ENCODE measurements at places on chromosomes 12 and 14. TPM values are rescaled to one million over a fixed set of nuclear protein-coding genes. Genes with fewer than 3 reads are reported as not detected.

- H3K36me3 ChIP-seq: no peaks in the 10 kb centered on the region
- H3K4me1 ChIP-seq: no peaks in the 10 kb centered on the region
- no peak overlapping the region for H3K27ac ChIP-seq
- DNase-seq: no peak
- no peak overlapping the region for H3K4me3 ChIP-seq
Observed at GRCh38 chr12:118842866-118843265, 138.5 kb upstream of the SRRM4 start.

The PARP2 gene
- 38.3 TPM for total RNA-seq

DNA sequence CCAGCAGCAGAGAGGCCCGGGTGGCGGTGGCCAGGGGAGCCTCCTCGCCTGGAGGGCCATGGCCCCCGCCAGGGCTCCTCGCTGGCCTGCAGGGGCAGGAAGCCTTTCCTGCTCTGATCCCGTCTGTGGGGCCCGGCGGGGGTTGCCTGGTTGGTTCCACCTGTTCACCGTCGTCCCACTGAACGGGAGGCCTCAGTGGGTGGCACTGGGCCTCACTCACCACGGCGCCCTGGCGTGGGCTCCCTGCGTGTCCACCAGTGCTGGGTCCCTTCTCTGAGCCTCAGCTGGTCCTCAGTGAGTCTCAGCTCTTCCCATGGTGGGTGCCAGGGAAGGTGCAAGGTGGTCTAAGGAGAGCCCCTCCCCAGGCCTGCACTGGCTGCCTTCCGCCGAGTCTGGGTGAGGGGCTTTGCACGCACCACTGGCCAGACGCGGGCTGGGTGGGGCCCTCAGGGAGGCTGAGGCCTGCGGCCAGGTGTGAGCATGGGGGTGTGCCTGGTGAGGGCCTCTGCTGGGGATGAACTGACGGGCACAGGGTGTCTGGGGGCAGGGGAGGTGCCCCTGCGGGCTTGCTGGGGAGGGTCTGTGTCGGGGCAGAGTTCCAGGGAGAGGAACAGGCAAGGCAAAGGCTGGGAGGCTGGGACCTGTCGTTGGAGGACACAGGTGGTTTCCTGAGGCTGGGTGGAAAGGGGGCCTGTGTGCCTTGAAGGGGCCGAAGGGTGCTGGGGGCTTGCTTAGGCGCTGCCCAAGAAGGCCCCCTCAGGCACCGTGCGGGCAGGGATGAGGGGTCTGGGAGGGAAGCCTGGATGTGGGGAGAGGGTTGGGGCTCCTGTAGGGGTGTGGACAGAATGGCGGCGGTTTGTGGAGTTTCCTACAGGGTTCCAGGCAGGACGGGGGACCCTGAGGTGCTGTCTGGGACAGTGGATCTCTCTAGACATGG lies 339.8 kb downstream of the TMEM121 start:
- H3K4me1 ChIP-seq: no peaks in the 10 kb centered on the region
- DNase-seq: no peak
- no peaks in the 10 kb centered on the region for H3K27me3 ChIP-seq

DNA sequence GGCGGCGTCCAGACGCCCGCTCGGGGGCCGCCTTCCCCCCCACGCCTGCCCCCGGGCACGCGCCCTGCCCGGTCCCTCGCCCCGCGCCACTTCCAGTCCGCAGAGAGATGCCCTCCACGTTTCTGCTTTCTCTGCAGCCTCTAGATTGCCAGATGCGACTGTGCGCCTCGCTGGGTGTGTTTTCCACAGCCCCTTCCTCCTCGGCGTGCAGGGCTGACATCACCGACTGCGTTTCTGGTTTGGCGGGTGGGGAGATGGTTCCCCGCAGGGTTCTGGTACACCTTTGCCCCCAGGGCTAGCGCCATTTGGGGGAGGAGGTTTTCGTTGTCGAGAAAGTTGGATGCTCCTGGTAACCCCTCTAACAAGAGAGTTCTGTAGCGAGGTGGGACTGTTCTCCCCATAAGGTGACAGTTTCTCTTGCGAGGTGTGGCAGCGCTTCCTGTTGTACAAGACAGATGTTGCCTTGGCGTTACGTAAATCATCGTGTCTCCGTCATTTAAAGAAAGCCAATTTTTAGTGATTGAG lies 1.5 kb downstream of the CALM1 start:
- peak overlapping the region; percentile 95 for H3K4me3 ChIP-seq
- H3K27me3 ChIP-seq: no peaks in the 10 kb centered on the region
- peaks cover 37% of the 10 kb centered on the region for H3K36me3 ChIP-seq
- no peak overlapping the region for H3K27ac ChIP-seq
- DNase-seq: peak; percentile 35
- H3K4me1 ChIP-seq: peaks cover 23% of the 10 kb centered on the region

- no peak overlapping the region for H3K4me3 ChIP-seq
- H3K27ac ChIP-seq: no peak overlapping the region
- H3K4me1 ChIP-seq: peaks cover 19% of the 10 kb centered on the region
- H3K27me3 ChIP-seq: no peaks in the 10 kb centered on the region
- peaks cover 4% of the 10 kb centered on the region for H3K36me3 ChIP-seq
- no peak for DNase-seq
Observed at GRCh38 chr14:93316716-93317115, 16.1 kb downstream of the BTBD7 start.

GRCh38 chr14:75434138-75434889 lies 6.5 kb downstream of the JDP2 start:
- DNase-seq: no peak
- H3K4me1 ChIP-seq: no peaks in the 10 kb centered on the region
- no peak overlapping the region for H3K27ac ChIP-seq
- no peak overlapping the region for H3K4me3 ChIP-seq

GRCh38 chr12:14652483-14652882 lies 43.9 kb downstream of the GUCY2C start:
- DNase-seq: no peak
- H3K4me3 ChIP-seq: no peak overlapping the region
- H3K27me3 ChIP-seq: peaks cover 5% of the 10 kb centered on the region
- H3K27ac ChIP-seq: no peak overlapping the region
- no peaks in the 10 kb centered on the region for H3K36me3 ChIP-seq
- H3K4me1 ChIP-seq: peaks cover 6% of the 10 kb centered on the region

- no peaks in the 10 kb centered on the region for H3K36me3 ChIP-seq
- H3K4me1 ChIP-seq: no peaks in the 10 kb centered on the region
- H3K4me3 ChIP-seq: no peak overlapping the region
- no peaks in the 10 kb centered on the region for H3K27me3 ChIP-seq
- H3K27ac ChIP-seq: no peak overlapping the region
Observed at GRCh38 chr12:108589028-108589839, 8.7 kb downstream of the TMEM119 start.

- peak overlapping the region; percentile 52 for H3K27ac ChIP-seq
- peak overlapping the region; percentile 35 for H3K4me3 ChIP-seq
- H3K27me3 ChIP-seq: peaks cover 14% of the 10 kb centered on the region
- no peaks in the 10 kb centered on the region for H3K36me3 ChIP-seq
Observed at GRCh38 chr14:104226421-104227383, 88.3 kb downstream of the KIF26A start.

- no peak for DNase-seq
- H3K36me3 ChIP-seq: no peaks in the 10 kb centered on the region
Observed at GRCh38 chr12:109020146-109020795, 597 bp downstream of the SVOP start.

DNA sequence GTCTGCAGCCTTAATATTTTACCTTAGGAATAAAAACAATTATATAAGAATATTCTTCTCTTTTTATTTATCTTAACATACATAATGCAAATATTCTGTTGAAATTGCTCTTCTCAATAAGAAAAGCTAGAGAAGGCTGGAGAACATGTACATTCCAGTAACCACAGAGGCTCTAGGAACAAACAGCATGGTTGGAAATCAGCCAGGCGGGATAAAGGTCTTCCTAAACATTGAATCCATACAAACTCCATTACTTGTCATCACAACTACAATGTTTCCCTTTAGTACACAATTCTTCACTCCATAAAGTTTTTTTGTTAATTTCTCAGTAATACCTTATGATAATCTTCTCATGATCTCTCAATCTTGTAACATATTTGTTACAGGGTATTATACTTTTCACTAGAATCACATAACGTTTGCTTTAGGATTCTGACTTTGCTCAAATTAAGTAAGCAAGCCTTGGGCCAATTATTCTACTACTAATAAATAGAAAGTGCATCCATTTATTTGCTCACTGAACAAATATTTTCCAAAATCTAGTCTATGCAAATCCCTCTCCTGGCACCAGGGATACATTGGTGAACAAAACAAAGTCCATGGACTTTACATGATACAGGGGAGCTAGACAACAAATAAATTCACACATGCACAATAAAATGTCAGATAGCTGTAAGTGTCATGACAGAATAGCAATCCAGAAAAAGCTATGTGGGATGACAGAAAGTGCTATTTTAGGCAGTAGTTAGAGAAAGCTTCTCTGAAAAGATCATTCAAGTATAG lies 237.5 kb upstream of the TMTC1 start:
- no peaks in the 10 kb centered on the region for H3K36me3 ChIP-seq
- no peaks in the 10 kb centered on the region for H3K27me3 ChIP-seq
- peak; percentile 31 for DNase-seq
- no peak overlapping the region for H3K27ac ChIP-seq
- peaks cover 4% of the 10 kb centered on the region for H3K4me1 ChIP-seq

DNA sequence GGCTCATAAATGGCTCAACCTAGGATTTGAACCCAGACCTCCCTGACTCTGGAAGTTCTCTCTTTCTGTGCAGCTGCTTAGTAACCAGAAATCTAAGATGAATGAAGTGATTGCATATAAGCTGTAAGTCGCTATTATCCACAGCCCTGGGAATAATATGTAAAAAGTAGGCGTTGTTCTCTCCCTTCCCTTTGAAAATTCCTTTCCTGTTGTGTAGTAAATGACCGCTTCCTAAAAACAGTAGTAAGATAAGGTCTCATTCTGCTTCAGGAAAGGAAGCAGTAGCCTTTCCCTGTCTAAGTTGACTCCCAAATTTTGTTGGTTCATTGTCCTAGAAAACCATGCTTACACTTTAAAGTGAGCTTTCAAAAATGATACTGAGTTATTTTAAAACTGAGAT lies 418.3 kb downstream of the EGLN3 start:
- no peak overlapping the region for H3K27ac ChIP-seq
- H3K4me1 ChIP-seq: no peaks in the 10 kb centered on the region
- DNase-seq: no peak
- H3K36me3 ChIP-seq: no peaks in the 10 kb centered on the region
- H3K4me3 ChIP-seq: no peak overlapping the region

DNA sequence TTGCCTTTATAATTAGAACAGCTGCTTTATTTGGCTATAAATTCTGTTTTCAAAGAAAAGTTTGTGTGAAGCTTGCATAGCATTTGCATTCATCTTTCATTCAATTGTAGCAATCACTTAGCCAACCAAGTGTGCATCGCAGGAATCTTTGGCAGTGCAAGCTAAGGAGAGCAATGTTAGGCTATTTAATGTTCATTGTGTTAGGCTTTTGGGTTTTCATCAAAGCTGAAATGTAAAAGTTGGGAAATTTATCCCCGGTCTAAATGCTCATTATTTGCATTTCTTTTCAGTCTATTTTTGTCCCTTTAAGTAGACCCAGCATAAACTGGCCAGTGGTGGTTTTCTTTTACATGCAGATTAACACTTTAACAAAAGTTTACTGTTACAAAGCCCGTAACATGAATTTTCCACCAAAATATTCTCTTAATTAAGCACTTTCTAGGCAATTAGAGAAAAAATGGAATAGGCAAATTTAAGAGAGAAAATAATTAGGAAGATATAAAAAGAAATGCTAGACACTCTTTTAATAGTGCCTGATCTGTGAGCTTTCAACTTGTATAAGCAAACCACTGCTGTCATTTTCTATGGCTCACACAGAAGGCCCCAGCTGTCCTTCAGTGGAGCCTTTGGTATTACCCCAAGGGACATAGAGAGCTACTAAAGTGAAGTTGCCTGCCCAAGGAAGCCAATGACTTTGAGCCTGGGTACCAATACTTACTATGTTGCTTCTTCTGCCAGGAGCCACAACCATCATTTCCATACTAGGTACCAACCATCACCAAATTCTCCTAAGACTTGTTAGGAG lies 898.9 kb upstream of the SEL1L start:
- no peaks in the 10 kb centered on the region for H3K4me1 ChIP-seq
- no peaks in the 10 kb centered on the region for H3K27me3 ChIP-seq
- H3K27ac ChIP-seq: no peak overlapping the region
- H3K36me3 ChIP-seq: no peaks in the 10 kb centered on the region
- DNase-seq: no peak
- H3K4me3 ChIP-seq: no peak overlapping the region

- H3K4me3 ChIP-seq: no peak overlapping the region
- H3K36me3 ChIP-seq: no peaks in the 10 kb centered on the region
- H3K4me1 ChIP-seq: peaks cover 27% of the 10 kb centered on the region
- no peak overlapping the region for H3K27ac ChIP-seq
Observed at GRCh38 chr14:70696026-70696425, 54.3 kb downstream of the TTC9 start.

DNA sequence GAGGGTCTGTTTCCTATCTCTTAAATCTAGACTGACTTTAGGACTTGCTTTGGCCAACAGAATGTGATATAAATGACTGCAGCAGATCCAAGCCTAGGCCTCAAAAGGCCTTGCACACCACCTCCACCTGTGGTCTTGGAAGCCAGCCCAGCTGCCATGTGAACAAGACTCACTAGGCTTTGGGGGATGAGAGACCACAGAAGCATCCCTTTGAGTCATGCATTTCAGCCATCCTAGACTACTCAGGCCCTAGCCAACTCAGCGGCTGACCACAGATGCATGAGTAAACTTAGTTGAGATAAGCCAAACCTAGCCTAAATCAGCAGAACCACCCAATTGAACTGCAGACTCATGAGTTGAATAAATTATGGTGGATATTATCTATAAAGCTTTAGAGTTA lies 87.7 kb downstream of the KCNH5 start:
- DNase-seq: peak; percentile 89
- H3K4me3 ChIP-seq: no peak overlapping the region
- no peaks in the 10 kb centered on the region for H3K36me3 ChIP-seq
- H3K4me1 ChIP-seq: peaks cover 9% of the 10 kb centered on the region
- H3K27ac ChIP-seq: no peak overlapping the region
- H3K27me3 ChIP-seq: no peaks in the 10 kb centered on the region

DNA sequence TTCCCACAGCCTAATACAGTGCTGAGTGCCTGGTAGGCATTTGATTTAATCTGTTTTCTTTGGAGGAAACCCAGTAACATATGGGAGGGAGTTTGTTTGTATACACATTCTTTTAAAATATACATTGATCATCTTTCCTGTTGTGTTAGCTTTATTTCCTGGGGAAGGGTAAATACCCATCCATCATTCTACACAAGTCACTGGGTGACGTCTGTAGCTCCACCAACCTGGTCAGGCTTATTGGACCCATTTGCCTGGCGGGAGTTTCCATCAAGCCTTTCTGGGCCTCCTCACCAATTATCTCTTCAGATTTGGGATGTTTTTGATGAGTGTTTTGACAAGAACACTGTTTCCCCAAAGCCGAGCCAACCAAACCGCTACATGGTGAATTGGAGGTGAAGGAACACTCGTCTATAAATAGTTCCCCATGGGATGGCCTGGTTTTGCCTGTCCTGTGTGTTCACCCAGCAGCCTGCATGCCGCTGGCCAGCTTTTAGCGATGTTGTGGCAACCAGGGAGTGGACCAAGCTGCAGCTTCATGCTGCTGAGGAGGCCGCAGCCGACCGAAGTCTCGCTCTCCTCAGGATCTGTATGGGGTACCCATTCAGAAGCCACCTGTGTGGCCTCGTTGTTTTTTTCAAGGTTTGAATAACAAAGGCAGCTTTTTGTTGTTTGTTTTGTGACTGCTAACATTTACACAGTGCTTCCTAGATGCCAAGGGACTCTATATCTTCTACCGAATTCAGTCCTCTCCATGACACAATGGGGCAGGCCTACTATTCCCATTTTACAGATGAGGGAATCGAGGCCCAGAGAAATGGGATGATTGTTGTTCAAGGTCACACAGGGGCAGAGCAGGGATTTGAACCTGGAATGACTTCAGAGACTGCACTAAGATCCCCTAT lies 22.6 kb downstream of the PLXNC1 start:
- peaks cover 21% of the 10 kb centered on the region for H3K4me1 ChIP-seq
- no peak overlapping the region for H3K4me3 ChIP-seq
- H3K36me3 ChIP-seq: no peaks in the 10 kb centered on the region
- peaks cover 37% of the 10 kb centered on the region for H3K27me3 ChIP-seq
